ENCODE measurements at places on chromosomes 12 and 14. TPM values are rescaled to one million over a fixed set of nuclear protein-coding genes. Genes with fewer than 3 reads are reported as not detected.

The WIF1 gene
- total RNA-seq: not detected

The ESPL1 gene
- 7.4 TPM for total RNA-seq

The RIN3 gene
- total RNA-seq: 7.0 TPM

The LRFN5 gene
- total RNA-seq: 14.7 TPM

The TSPAN19 gene
- 0.13 TPM for total RNA-seq

The DLGAP5 gene
- total RNA-seq: 18.1 TPM

The TAS2R31 gene
- total RNA-seq: 0.39 TPM

The BCL2L14 gene
- total RNA-seq: not detected

The DYNC1H1 gene
- 267 TPM for total RNA-seq

The TSPAN11 gene
- 11.8 TPM for total RNA-seq
